Fibroblast of pulmonary artery (primary cell): ENCODE measurements at places on chromosomes 13 and 19.

- peak; percentile 78 for DNase-seq
Observed at GRCh38 chr13:110442930-110443621, 118.4 kb downstream of the RAB20 start.

DNA sequence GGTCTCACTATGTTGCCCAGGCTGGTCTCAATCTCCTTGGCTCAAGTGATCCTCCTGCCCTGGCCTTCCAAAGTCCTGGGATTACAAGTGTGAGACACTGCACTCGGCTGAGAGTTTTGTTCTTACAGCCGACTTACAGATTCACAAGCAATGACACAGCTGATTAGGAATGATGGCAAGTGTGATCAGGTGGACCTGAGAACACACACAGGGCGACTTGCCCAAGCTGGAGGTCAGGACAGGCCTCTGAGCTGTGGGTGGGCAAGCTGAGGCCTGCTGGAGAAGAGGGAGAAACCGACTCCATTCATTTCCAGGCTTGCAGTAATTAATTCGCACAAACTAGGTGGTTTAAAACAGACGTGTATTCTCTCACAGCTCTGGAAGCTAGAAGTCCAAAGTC lies 8.1 kb upstream of the ATG4D start:
- DNase-seq, result no peak

DNA sequence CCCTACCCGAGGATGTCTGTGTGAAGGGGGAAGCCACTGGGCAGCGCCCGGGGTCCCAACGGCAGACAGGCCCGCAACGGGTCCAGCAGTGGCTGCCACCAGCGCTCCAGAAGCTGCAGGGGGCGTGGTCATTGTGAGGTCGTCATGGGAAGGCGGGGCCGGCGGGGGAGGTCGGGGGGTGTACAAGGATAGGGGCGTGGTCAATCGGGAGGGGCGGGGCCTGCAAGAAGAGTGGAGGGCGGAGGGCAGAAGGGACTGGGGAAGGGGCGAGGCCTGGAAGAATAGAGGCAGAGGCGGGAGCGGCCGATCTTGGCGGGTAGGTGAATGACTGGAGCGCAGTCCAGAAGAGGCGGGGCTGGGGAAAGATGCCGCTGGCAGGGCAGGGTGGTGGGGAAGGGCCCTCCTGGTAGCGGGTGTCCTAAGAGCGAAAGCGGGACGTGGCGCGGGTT lies 4.4 kb downstream of the FUZ start:
- DNase-seq, result peak; percentile 84

GRCh38 chr13:30376426-30377311 lies 45.6 kb upstream of the UBE2L5 start:
- DNase-seq, result no peak

DNA sequence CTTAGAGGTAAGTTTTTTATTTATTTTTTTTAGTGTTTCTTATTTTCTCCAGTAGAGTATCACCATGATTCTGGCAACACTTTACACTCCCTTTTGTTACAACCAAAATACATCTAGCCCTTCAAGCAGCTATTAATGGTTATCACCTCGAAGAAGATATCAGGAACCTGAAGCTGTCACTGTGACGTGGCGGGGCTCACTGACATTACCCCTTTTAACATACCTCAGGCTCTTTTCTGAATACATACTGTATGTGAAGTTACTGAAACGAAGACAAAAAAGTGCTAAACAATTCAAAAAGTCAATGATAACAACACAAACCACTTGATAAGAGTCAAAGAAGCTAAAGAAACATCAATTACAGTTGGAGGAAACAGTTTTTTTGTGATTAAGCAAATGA lies 1218.7 kb downstream of the EFNB2 start:
- DNase-seq, result no peak

DNA sequence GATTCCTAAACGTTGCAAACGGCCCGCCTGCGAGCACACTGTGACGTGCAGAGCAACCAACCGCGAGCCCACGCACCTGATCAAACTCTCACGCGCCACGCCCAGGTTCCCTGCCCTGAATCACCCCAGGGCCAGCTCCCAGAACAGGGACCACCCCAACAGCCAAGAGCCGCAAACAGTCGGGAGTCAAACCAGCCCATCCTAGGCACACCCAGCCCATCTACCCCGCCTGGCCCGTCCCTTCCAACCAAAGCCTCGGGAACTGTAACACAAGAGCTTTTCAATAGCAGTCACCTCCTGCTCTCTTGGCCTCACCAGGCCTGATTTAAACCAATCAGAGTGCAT lies 8.9 kb downstream of the PIP5K1C start:
- DNase-seq, result no peak

DNA sequence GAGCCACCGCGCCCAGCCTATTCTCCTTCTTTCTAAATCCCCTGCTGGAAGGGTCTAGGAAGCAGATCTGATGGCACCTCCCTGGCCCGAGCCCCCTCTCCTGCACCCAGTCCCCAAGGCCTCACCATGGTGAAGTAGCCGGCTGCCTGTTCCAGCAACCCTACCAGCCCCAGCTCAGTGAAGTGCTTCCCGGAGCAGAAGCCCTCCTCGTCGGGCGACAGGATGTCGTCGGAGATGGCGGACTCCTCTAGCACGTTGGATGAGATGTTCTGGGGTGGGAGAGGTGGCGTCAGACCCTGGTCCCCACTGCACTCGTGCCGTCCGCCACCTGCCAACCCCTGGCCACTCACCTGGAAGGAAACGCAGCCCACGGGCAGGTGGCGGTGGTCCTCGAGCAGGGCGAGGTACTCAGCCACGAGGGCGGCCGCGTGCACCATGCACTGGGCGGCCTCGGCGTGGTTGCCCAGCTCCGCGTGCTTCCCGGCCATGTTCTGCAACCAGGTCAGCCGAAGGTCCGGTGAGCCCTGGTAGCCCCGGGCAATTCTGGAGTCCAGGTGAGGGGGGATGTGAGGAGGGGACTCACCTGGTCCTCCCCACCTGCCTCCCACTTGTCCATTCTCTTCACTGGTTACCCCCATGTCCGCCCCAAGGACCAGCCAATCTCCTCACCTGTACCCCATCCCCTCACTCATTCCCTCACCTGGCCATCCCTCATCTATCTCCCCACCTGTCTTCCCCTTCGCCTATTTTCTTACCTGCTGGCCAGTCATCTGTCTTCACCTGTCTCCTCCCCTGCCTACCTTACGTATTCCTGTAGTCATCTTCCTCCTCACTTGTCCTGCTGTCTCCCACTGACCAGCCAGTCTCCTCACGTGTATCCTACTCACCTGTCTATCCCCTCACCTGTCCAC lies 11.5 kb upstream of the KANK2 start:
- DNase-seq, result no peak

GRCh38 chr19:15298847-15299567 lies 33.3 kb downstream of the BRD4 start:
- no peak for DNase-seq

DNA sequence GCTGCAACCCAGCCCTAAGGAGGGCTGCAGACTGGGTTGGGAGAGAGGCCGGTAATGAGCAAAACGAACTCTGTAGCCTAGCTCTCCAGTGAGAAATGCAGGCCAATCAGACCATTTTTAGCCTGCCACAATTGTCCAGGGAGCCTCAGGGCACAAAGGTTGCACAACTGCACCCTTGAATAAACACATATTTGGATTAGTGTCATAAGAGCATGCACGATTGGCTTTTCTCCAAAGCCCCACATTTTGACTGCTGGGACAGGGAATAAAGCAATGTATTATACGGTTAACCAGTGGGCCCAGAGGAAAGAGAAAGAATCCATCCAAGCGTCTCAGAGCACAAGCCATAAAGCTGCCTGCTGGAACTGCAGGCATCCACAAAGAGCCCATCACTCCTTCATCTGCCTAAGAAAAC lies 729.4 kb upstream of the SGCG start:
- no peak for DNase-seq

DNA sequence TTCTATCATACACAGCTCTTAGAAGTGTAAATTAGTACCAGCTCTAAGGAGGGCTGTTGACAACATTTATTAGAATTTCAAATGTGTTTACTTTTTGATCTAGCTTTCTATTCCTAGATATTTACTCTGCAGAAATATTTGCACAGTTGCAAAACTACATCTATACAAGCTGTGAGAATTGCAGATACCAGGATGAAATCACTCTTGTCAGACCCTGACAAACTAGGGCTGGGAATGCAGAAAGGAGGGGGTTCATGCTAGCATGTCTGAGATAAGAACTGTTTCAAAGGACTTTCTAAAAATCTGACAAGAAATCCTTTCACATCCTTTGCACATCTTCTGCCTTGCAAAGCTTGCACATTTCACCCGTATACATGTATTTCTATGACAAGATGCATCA lies 11.8 kb upstream of the PABPC3 start:
- no peak for DNase-seq

DNA sequence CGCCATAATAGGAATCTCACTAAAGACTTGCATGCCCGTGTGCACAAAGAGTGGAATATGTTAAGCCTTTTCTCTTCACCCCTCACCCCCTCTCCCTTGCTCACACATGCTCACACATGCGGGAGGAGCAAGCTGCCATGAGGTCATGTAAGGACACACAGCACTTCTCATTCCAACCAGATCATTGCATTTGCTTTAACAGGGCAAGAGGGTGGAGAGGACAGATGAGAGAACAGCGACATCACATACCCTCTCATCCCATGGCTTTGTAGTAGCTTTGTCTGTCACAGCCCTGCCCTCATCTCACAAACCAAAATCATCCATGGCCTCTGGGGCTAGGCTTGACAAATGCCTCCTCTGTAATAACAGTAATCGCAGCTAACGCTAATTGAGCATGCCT lies 145.6 kb upstream of the FRY start:
- DNase-seq, result no peak

GRCh38 chr13:29909081-29909730 lies 58.8 kb upstream of the UBL3 start:
- no peak for DNase-seq

GRCh38 chr13:23319883-23320224 lies 113.6 kb downstream of the SACS start:
- DNase-seq, result no peak

DNA sequence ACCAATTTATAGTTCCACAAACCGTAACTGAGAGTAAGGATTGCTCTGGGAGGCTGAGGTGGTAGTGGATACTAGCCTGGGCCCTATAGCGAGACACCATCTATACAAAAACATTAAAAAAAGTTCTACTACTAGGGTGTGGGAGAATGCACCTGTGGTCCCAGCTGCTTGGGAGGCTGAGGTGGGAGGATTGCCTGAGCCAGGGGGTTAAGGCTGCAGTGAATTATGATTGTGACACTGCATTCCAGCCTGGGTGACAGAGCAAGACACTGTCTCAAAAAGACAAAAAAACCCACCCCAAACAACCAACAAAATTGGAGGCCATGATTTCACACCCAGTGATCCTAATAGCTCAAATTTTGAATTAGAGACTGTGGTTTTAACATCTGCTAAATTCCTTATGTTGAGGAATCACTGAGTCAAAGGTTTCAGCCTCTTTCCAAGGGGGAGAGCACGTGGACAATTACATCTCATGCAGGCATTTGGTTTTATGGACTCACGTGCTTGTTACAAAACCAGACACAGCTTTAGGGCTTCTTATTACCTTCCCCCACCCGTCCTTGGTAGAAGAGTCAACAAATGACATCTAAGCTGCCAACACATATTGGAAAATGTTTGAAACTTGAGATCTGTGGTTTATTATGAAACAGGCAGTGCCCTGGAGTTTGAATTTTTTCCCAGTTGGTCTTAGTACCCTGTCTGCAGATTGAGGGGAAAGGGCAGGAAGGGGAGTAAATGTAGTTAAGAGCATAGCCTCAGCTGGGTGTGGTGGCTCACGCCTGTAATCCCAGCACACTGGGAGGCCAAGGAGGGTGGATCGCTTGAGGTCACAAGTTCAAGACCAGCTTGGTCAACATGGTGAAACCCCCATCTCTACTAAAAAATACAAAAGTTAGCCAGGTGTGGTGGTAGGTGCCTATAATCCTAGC lies 18.5 kb downstream of the CYP2A6 start:
- peak; percentile 91 for DNase-seq

DNA sequence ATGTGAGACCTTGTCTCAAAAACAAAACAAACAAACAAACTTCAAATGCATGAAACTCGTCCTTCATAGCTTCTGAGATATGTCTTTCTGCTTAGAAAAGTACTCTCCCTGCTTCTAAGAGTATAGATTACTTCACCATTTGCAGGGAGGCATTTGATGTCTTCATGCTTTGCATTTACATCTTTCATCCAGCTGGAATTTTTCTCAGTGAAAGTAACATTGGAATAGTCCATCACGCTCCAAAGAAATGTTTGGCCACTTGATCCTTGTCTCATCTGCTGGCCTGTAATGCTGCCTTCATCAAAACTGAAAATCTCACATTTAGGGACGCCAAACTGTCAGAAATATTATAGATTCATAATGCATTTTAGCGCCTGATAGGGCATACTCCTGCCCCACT lies 19.2 kb downstream of the PNMA8A start:
- DNase-seq, result no peak

GRCh38 chr19:47209319-47210179 lies 21.4 kb downstream of the BBC3 start:
- no peak for DNase-seq

- DNase-seq, result no peak
Observed at GRCh38 chr19:17512574-17512939, 1.1 kb downstream of the PGLS start.

- DNase-seq, result no peak
Observed at GRCh38 chr19:34323433-34324204, 41.4 kb upstream of the GPI start.

DNA sequence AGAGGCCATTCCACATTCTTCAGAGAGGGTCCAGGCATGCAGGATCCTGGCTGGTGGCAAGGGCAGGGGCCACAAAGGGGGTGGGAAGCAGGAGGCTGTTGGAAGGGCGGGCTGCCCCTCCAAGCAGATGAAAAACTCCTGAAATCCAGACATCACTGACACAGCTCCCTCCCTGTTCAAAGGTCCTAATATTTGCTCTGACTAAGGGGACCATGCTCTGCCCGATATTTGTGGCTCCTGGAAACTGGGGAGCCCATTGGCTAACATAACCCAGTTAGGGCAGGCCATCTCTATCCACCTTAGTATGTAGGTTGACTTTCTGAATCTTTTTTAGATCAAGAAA lies 3.3 kb upstream of the CDX2 start:
- no peak for DNase-seq

GRCh38 chr13:21355304-21355703 lies 103.8 kb downstream of the ZDHHC20 start:
- DNase-seq, result no peak

DNA sequence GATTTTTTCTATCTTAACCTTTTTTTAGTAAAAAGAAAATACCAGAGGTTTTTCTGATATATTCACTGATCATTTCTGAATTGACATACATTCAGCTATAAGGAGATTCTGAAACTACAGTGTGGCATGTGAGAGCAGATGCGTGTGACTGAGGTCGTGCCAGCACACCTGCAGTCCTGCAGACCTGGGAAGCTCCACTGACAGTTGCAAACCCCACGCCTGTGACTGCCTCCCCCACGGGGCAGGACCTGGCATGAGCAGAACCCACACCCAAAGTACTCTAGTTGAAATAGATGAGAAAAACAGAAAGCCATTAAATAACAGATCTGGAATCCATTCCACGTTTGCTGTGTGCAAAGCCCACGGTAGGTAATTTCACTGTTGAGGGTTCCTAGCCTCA lies 80.7 kb downstream of the TEX29 start:
- no peak for DNase-seq

- DNase-seq, result peak; percentile 63
Observed at GRCh38 chr13:44219577-44220548, 153.8 kb upstream of the SERP2 start.

GRCh38 chr13:92260363-92260762 lies 861.9 kb downstream of the GPC5 start:
- DNase-seq, result no peak

- peak; percentile 29 for DNase-seq
Observed at GRCh38 chr19:4557971-4558941, 1.2 kb downstream of the SEMA6B start.
